Naive thymus-derived CD8-positive, alpha-beta T cell (primary cell): ENCODE measurements at places on chromosomes 3 and 15. TPM values are rescaled to one million over a fixed set of nuclear protein-coding genes. Genes with fewer than 3 reads are reported as not detected.

GRCh38 chr3:32366638-32367397, 24.8 kb upstream of the CMTM7 start:
- peaks cover 25% of the 10 kb centered on the region for H3K4me1 ChIP-seq
- no peak for DNase-seq
- no peak overlapping the region for H3K4me3 ChIP-seq
- H3K27me3 ChIP-seq, result no peaks in the 10 kb centered on the region
- H3K36me3 ChIP-seq, result no peaks in the 10 kb centered on the region
- H3K27ac ChIP-seq, result peak overlapping the region; percentile 5

- peaks cover 2% of the 10 kb centered on the region for H3K27me3 ChIP-seq
- H3K36me3 ChIP-seq, result no peaks in the 10 kb centered on the region
- H3K4me1 ChIP-seq, result no peaks in the 10 kb centered on the region
- no peak for DNase-seq
- H3K27ac ChIP-seq, result no peak overlapping the region
These were observed 46.1 kb upstream of the ABI3BP start for GRCh38 chr3:101039285-101039684.

GRCh38 chr3:128329491-128330213, 137.0 kb downstream of the DNAJB8 start:
- H3K4me3 ChIP-seq, result no peak overlapping the region
- no peaks in the 10 kb centered on the region for H3K27me3 ChIP-seq
- H3K27ac ChIP-seq, result no peak overlapping the region
- peaks cover 11% of the 10 kb centered on the region for H3K4me1 ChIP-seq
- peaks cover 2% of the 10 kb centered on the region for H3K36me3 ChIP-seq

- H3K4me1 ChIP-seq, result no peaks in the 10 kb centered on the region
- H3K27ac ChIP-seq, result no peak overlapping the region
- no peak for DNase-seq
- no peaks in the 10 kb centered on the region for H3K36me3 ChIP-seq
- no peak overlapping the region for H3K4me3 ChIP-seq
These were observed 21.2 kb upstream of the IGF2BP2 start for GRCh38 chr3:185846037-185846436.

- H3K27ac ChIP-seq, result no peak overlapping the region
- no peaks in the 10 kb centered on the region for H3K4me1 ChIP-seq
- H3K4me3 ChIP-seq, result no peak overlapping the region
- DNase-seq, result no peak
- no peaks in the 10 kb centered on the region for H3K27me3 ChIP-seq
- H3K36me3 ChIP-seq, result no peaks in the 10 kb centered on the region
These were observed 90.9 kb downstream of the MITF start for GRCh38 chr3:69830147-69830546.

DNA sequence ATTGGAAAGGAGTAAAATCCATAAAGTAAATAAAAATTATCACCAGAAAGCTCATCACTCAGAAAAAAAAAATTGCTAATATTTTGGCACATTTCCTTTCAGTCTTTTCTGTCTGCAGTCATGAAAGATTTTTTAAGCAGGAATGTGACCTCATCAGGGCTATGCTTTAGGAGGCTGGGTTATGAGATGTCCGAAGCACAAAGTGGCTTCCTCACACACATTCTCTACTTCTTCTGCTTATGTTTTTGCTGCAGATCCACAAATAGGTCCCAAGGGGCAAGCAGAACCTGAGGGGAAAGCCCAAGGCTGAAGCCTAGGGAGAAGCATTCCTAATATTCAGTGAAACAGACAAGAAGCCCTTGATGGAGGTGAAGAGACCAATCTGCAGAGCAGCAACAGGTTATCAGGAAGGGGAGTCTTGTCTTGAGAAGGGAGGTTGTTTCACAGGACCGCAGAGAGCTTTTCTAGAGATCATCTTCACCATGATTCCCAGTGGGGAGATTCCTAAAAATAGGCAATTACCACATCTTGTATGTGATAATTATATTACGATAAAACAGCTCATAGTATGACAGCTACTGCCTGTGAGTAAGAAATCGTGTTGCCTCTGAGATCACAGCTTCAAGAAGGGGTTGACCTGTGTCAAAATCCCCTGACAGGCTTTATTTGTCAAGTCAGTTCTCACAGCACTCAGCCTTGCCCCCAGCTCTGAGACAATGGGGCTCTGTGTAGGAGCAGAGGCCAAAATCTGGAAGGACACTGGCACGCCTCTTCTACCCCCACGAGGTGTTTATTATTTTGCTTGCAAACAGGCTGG, 60.5 kb downstream of the IGF2BP2 start:
- no peak overlapping the region for H3K4me3 ChIP-seq
- peaks cover 2% of the 10 kb centered on the region for H3K4me1 ChIP-seq
- H3K36me3 ChIP-seq, result no peaks in the 10 kb centered on the region

GRCh38 chr15:56252386-56252785, 8.7 kb upstream of the RFX7 start:
- H3K36me3 ChIP-seq, result no peaks in the 10 kb centered on the region
- no peak overlapping the region for H3K27ac ChIP-seq
- peaks cover 11% of the 10 kb centered on the region for H3K27me3 ChIP-seq
- H3K4me1 ChIP-seq, result no peaks in the 10 kb centered on the region
- DNase-seq, result no peak
- no peak overlapping the region for H3K4me3 ChIP-seq

The PTX3 gene
- total RNA-seq, result 0.31 TPM

The TM4SF18 gene
- total RNA-seq, result not detected

The PHLDB2 gene
- total RNA-seq, result 3.0 TPM
